ENCODE measurements at places on chromosomes 3 and 15.

DNA sequence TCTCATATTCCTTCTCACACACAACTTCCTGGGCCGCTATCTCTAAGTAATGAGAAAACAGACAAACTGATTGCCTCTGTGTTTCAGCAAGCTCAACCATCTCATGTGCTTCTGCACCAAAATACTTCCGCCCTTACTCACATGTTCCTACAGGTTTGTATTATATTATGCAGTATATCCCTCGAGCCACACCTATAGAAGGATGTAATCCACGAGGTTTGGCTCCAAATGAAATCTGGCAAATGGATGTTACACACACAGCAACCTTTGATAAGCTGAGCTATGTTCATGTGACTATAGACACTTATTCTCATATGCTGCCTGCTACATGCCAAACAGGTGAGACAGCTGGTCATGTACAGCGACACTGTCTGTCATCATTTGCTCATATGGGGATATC lies 22.6 kb downstream of the CCRL2 start:
- no peak for DNase-seq

- no peak for DNase-seq
These were observed 142.8 kb upstream of the TSC22D2 start for GRCh38 chr3:150265305-150265704.

- no peak for DNase-seq
These were observed 22.1 kb downstream of the UBE3A start for GRCh38 chr15:25416693-25417092.

GRCh38 chr15:48644467-48644826 lies 1.1 kb downstream of the FBN1 start:
- DNase-seq: no peak

GRCh38 chr3:120908030-120908794 lies at the start of gene STXBP5L:
TSS of gene STXBP5L (plus strand) at chr3:120908205. CDS start at chr3:120909579, 1,374 bp downstream.
- DNase-seq: no peak

GRCh38 chr3:73115806-73116205 lies 54.3 kb downstream of the EBLN2 start:
- DNase-seq: no peak

DNA sequence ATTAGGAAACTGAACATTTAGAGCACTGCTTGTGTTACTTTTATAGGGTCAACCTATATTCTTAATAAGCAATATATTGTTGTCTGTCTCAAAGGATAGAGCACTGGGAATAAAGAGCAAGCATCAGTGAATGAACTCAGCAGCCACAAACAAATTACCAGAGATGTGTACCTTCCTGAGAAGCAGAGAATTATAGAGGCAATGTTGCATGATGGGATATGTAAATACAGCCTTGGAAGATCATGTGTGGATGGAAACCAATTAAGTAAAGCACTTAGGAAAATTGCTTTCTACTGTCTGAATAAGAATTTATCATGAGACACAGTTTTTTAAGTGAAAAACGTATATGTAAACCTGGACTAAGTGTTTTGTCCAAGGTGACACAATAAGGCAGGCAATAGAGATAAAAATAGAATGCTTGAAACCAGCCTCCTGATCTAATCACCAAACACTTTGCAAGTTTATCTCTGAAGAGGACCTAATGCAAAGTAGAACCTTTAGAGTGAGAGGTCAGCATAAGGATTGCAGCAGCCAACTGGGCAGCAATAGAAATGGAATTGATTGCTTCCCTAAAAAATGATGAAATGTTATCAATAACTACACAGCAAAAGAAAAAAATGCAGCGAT lies 848.0 kb downstream of the TUSC7 start:
- DNase-seq: no peak

DNA sequence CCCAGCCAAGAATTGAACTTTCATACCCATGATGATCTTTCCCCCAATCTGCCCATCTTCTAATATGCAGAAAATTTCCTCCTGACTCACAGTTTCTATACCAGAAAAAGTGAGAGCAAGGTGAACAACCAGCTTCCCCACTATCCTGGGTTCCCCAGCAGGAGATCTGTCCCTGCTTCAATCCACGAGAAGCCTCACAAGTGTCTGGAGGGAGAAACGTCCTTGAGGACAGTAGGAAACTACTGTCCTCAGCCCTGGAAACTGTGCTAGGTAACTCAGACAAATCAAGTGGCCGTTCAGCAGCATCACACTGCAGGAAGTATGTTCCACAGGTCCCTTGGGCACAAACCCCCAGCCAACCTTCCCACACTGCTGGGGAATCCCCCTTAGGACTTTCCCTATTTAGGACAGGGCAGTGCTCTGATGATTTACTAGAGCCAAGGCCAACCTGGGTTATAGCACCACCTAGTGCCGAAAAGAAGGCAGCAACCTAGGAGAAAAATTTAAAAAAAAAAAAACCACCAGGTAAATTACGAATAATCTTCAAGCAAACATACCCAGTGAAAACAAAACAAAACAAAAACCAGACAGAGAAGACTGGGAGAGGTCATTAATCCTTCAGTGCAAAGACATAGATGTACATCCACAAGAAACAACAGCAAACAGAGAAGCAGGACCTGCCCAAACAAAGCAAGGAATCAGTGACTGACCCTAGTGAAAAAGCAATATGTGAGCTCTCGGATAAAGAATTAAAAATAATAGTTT lies 36.0 kb downstream of the MORC1 start:
- no peak for DNase-seq

All from stimulated activated CD8-positive, alpha-beta memory T cell treated with anti-CD3 and anti-CD28 coated beads, Interleukin-15, amount 100 ng/mL, for 4 hours (primary cell).